ENCODE measurements at places on chromosomes 3 and 15.

DNA sequence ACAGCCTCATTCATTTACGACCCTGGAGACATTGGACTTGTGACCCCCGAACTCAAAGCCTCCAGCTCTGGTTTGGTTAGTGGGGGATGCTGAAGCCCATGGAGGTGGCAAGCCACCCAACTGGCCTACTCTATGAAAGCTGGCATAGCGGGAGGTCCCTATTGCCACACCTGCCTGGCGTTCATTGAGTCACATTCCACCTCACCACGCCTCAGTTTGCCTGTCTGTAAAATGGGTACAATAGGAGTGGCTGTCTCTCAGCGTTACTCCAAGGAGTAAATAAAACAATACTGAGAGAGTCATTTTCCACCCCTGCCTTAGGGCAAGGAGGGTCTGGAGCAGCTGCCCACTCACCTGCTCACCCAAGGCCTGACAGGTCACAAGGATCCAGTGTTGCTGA is 60.2 kb downstream of the NUP210 start:
- DNase-seq: no peak

- DNase-seq: peak; percentile 17
Observed at GRCh38 chr15:59528961-59529402, 82.6 kb upstream of the GCNT3 start.

GRCh38 chr3:158768881-158769543 is 32.8 kb upstream of the MFSD1 start:
- DNase-seq: no peak

DNA sequence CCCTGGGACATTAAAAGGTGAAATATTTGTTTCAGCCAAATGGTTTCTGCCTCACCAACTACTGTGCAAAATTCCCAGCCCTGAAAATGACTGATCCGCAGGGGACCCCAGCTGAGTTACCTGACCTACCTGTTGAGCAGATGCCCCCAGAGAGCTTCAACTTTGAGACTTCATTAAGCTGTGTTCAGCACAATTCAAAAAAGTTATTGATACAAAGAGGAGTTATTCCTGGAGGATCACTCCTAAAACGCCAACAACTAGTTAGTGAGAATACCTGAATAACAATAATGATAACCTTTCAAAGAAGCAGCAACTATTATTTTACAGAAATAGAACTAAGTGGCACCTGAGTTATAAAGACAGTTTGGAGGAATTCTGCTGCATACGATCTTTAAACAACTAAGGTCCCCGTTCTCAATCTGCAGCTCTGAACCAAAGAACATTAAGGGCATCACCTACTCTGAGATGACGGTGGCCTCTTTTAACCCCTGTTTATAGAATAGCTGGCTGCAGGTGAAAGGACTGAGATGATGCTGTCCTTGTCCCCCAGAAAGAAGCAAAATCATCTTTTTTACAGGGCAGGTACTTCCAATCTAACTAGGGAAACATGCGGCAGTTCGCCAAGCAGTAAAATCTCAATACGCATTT is 659 bp downstream of the GADL1 start:
- DNase-seq: no peak

GRCh38 chr3:27312044-27312668 is 57.0 kb downstream of the NEK10 start:
- peak; percentile 15 for DNase-seq
